NCI-H526 treated with DMSO at 0.1 percent for 48 hours (cell line): ENCODE measurements at places on chromosomes 3 and 15.

DNA sequence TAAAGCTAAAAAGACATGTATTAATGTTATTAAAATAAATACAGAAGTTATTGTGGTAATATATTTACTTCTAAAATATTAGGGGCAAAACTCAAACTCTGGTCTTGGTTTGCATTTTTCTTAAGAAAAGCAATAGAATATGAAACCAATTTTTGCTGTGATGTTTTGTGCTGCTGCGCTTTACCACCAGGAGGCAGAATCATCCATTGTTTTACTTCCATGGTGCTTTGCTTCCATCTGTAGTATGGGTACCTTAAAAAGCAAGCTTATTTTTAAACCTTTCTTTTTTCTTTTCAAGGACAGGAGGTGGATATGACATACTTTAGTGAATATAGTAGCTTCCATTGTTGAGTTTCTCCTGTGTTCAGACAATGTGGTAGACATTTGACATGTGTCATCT lies 46.6 kb upstream of the MRPL3 start:
- DNase-seq = no peak

DNA sequence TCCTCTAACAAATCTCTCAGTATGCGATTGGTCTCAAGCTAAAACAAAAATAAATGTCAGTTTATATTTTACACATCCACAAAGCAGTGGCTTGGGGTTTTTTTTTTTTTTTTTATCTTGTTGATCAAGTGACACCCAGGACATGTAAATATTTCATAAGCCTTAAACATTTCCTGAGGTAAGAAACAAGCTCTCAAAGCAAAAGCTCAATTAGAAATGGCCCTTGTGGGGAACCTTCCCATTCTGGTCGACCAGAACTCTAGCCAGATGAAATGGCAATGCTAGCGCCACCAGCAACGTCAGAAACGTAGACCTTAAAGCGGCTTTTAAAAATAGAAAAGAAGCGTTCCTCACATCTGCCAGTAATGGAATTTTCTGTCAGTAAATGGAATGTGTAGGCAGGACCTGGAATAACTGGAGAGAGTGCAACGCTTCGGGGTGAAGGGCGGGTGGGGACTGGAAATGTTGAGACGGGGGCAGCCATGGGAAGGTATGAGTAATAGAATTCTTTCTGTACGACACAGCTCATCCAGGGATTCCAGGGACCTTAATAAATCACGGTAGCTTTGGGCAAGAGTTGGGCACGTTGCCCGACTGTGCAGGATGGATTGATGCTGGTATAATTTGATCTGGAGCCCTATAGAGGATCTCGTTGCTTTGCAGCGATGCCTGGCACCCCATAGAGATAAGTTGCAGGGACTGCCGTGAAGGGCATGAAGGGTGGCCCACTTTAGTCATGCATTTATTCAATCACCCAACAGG lies 44.4 kb downstream of the BTD start:
- DNase-seq = no peak

DNA sequence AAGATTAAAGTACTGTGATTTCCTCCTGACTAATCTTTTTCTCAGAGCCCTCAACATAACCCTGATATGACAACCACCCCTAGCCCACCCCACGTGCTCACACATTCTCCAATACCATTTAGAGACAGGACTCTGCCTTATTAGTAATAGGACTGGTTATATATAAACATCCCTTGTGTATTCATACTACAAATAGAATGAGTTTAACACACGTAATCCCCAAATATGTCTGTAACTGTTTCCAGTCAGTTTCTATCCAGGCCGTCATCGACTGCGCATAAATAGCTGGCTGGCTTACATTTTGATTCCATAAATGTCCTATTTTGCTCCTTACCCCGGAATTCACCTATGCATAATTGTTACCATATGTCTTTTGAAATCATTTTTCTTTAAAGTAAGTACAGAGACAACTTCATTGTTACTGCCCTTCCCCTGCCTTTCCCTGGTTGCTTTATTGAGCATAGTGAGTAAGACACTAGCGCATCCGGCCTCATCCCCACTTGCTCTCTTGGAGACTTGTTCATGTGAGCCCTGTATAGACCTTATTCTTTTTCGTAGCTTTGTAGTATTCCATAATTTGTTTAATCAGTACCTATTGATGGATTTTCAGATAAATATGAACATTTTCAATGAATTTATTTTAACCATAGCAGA lies 3.5 kb upstream of the P2RY14 start:
- no peak for DNase-seq

DNA sequence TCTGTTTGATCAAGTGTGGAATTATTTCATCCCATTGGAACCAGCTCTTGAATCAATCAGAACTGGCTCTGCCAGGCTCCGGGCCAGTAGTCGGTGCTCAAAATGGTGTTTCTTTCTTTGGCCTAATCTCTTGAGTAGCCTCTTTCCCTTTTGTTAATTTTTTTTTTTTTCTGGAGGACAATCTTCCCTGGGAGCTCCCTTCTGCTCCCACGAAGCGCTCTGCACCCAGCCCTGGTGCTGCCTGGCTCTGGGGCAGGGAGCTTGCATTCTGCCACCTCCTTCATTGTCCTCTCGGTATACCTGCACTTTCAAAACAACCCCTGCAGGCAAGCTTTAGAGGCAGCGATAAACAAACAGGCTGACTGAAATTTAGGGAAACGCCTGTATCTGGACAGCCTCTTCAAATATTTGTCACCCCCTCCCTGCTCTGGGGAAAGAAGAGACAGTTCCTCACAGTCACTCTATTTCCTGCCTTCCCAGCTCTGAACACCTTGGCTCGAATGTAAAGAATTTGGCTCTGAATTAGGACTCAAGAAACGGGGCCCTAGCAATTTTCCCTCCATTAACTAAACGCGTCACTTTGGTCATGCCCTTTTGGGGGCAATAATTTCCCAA lies 1.1 kb upstream of the THSD4 start:
- DNase-seq = no peak

GRCh38 chr3:177452831-177453450 lies 255.7 kb upstream of the TBL1XR1 start:
- DNase-seq = no peak

- peak; percentile 27 for DNase-seq
These were observed 58.4 kb downstream of the RGMA start for GRCh38 chr15:93030430-93031102.

DNA sequence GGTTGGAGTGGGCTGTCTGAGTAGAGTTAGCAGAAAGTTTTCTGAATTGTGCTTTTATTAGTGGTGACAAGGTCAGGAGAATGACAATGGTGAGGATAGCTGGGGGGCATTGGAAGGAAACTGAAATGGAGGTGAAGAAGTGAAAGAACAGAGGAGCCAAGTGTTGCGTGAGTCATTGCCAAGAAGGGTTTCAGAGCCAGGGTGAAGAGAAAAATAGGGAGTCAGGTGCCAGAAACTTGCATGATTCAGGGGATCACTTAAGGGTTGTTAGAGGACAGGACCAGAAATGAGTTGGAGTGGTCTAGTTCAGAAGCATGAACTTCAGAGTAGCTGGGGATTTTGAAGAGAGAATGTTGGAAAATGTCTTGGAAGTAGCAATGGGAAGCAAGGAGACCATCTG lies 86.0 kb upstream of the GALNT15 start:
- DNase-seq = no peak

GRCh38 chr3:30308131-30308530 lies 298.3 kb upstream of the TGFBR2 start:
- no peak for DNase-seq

DNA sequence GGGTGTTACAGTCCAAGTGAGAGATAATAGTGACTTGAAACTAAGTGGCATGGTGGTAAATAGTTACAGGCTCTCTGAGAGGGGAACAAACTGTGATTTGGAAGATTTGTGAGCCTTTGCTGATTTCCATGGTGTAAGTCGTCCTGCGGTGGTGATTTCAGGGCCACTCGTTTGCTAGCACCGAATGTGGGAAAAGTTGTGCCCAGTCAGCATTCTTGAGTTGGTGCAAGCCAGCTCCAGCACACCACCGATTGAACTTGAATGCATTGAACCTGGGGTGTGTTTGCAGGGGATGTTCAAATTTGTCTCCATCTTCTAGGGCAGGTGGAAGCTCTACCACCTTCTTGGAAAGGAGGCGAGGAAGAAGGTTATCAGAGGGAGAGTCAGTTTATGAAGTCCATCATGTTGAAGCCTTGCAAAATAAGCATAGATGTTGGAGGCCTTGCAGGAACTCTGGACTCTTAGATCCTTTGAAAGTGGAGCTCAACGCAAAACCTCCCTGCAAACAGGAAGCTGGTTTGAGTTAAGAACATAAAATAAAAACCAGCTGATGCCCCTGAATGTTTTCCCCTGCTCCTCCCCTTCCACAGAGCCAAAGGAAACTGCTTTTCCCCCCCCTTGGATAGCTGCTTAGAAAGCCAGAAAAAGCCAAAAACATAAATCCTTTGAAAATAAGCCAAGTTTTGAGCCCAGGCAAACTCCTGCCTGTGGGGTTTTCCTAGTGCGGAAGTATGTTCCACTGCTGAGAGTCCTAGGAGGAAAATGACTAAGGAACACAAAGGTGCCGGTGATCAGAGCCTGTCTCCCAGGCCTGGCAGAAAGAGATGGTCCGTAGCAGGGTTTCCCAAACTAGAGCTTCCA lies 21.9 kb downstream of the MAPKBP1 start:
- no peak for DNase-seq

DNA sequence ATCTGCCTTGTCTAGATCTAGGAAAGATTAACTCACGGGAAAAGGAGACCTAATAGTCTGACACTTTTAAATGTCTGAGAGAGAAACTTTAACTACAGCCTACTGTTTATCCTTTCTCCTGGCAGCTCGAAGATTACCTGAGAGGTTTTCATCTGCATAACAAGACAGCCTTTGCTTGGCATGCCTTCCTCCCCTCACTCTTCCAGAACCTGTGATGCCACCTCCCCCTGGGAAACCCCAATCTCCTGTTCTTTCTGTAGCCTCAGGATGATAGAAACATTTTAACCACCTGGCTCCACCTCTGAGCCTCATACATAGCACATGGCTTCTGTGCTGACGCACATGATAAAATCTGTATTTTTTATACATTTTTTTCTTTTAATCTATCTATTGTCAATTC lies 420.8 kb downstream of the CNTN6 start:
- no peak for DNase-seq

- no peak for DNase-seq
These were observed 81.7 kb downstream of the CCNL1 start for GRCh38 chr3:157078131-157078810.

DNA sequence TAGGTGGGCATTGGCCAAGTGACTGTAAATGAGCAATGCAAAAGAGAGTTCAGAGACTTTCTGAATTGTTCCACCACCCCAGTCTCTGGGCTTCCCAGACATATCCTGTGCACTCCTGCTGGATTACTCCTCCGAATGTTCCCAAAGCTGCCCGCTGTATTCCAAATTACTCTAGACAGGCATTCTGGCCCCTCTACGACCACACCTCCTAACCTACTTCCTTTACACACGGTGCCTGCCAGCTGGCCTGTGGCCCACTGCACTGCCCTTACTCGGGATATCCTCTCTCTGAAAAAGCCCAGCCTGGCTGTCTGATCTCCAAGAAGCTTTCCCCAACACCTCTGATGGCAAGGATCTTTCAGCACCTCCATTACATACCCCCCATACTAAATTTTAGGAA lies 66.6 kb downstream of the DUT start:
- DNase-seq = no peak
